ENCODE measurements at places on chromosomes 2 and 18. TPM values are rescaled to one million over a fixed set of nuclear protein-coding genes. Genes with fewer than 3 reads are reported as not detected.

The CTNNA2 gene
- total RNA-seq = 0.39 TPM

The C2orf72 gene
- total RNA-seq = 0.75 TPM

The PSTPIP2 gene
- 0.08 TPM for total RNA-seq

The TEX44 gene
- total RNA-seq = not detected

GRCh38 chr2:166376873-166377272, 1.1 kb upstream of the SCN9A start:
- DNase-seq = no peak

- no peak for DNase-seq
Observed at GRCh38 chr2:15315411-15315810, 245.7 kb downstream of the NBAS start.

DNA sequence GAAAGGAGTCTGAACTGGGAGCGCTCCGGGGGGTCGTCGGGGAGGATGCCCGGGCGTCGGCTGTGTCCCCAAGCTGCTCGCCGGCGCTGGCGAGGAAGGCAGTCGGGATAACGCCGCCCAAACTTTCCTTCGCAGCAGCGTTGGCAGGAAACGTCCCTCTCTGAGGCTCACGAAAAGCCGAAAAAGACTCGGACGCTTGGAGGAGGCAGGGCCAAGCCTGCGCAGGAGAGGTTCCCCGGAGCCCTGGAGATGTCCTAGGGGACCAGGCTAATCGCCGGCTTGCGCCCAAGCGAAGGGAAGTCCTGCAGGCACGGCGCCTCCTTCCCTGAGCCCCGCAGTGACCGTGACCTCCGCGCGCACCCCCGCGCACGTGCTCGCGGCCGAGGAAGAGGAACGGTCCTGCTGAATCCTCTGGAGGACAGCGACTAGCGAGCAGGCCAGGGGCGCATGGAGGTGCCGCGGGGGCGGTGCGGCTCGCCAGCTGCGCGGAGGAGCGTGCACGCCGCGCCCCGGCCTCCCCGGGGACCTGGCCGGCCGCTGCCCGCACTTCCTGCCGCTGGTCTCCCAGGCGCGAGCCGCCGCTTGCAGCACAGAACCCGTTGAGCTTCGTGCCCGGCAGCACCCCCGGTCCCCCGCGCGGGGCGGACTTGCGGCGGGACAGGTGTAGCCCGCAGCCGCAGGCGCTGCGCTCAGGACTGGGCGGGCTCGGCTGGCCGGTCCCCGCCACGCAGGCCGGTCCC, at the start of gene SH3RF3:
Gene SH3RF3, plus strand, starts transcription at position 590 of the 740 bp plus-strand sequence.
- DNase-seq = peak; percentile 29

- no peak for DNase-seq
Observed at GRCh38 chr2:215190588-215190987, 52.2 kb upstream of the ABCA12 start.

GRCh38 chr2:135563793-135564192, 32.5 kb downstream of the R3HDM1 start:
- peak; percentile 3 for DNase-seq

- no peak for DNase-seq
Observed at GRCh38 chr2:124328397-124328796, 303.3 kb downstream of the CNTNAP5 start.

DNA sequence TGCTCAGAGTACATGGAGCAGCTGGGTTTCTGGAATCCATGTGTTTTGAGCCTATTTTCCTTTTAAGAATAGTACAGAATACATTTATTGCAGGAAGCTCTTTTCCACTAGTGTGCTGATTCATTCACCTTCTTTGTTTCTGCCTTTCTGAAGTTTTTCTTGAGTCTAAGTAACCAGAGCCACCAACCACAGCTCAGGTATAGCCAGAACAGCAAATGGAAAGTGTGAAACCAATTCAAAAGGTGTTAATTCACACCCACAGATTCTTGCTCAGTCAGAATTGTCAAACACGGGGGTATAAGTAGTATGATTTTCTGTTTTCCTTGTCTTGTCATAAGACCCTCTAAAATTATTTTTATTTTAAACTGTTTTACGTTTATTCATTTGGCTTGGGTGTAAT, 75.9 kb upstream of the DYNAP start:
- no peak for DNase-seq

DNA sequence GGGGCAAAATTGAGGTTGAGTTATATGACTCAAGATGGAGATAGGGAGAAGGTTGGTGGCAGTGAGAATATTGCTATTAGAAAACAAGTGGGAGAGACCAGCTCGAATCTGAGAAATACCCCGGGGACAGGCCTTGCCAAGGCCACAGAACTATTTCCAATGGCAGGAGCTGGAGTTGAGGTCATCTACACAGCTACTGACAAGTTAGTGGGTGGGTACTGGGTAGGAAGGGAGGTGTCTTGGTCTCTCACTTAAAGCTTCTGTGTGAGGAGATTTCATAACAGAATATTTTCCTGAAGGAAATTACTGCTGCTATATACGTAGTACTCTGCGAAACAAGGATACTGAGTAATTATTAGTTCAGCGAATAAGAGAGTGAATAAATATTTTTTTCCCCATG, 69.4 kb upstream of the ITPRID2 start:
- no peak for DNase-seq

- DNase-seq = no peak
Observed at GRCh38 chr2:119049968-119050704, 108.1 kb downstream of the MARCO start.

DNA sequence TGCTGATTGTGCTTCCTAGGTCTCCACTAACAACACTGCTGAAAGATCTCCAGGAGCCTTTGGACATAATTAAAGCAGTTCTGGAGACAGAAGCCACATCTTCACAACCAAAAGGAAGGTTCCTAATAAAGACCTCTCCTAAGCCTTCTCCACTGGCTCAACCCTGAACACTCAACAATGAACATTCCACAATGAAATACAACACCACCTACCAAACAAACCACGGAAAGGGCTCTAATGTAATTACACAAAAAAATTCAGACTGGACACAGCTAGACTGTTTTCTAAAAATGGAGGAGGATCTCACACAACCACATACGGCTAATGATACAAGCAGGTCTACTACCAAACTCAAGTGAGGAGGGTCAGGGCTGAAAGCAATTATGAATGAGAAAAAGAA, 43.6 kb downstream of the NOL10 start:
- DNase-seq = no peak

DNA sequence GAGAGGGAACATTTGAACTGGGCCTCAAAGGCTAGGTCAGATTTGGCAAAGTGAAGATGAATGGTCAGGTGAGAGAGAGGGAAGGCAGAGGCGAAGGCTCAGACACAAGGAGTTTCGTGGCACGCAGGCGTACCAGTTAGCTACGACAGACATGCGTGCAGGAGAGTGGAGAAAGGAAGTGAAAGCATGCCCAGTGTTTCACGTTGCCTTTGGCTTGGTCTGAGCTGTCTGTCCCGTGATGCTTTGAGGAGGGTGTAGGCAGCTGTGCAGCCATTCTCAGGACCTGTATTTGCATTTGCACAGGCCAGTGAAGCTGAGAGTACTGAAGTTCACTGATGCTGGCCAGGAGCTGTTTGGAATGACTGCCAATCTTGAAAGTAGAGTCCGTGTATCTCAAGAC, 69.5 kb downstream of the HNRNPLL start:
- DNase-seq = no peak

DNA sequence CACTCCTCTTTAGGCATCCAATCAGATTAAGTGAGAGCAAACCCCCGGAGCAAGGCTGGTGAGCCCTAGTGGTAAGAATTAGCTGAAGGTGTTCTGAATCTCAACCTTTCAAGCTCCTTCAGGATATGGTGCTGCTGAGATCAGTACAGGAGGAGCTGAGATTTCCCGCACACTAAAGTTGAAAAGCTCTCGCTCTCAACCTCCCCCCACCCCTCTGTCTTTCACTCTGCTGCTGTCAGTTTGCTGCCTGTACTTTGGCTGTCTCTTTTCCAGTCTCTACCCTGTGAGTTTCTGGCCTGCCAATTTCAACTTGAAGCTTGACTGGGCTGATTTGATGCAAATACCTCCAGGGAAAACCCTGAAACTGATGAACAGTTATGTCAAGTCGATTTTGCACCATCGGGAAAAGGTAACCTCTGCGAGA, 15.7 kb downstream of the ZEB2 start:
- DNase-seq = no peak

DNA sequence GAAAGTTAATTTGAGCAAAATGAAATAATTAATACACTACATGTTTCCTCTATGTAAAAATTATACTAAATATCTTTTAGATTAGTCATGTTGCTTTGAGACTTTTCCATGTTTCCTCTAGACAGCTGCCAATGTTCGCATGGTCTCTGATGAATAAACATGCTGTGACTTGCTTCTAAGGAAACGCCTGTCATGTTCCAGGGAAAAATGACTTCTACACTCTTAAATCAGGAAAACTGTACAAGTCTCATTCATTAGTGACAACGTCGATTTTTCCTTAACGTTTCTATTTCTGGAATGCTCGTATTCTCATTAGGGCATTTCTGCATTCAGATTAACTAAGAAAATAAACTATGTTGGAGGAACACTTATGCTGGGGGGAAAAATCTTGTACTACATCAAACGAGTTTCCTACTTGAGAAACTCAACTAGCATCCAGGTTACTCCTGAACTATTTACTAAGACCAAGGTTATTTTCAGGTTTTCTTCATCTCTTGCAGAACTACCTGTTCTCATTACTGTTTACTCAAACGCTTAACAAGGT, 1.6 kb downstream of the COBLL1 start:
- no peak for DNase-seq

DNA sequence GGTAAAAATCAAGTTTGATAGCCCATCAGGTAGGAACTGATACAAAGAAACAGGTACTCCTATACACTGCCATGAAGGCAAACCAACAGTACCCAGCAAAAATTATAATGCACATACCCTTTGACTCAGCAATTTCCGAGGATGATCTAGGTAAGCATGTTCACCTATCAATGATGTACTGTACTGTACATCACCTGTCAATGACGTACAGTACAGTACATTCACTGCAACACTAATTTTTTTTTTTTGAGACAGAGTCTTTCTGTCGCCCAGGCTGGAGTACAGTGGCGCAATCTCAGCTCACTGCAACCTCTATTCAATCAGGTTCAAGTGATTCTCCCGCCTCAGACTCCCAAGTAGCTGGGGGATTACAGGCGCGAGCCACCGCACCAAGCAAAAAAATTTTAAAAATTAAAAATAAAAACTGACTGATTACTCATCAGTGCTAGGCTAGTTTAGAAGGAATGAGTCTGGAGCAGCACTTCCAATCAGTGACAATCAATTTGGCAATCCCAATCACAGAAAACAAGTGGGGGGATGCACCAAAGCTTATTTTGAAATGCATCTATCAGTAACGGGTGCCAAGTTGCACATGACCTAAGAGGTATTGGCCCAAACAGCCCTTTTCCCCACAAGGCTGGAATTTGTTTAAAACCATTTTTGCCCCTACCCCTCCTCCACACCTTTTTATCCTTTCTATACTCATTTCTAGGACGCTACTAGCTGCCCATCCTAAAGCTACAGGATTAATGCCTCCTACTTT, 8.2 kb downstream of the SRSF7 start:
- no peak for DNase-seq

- DNase-seq = no peak
Observed at GRCh38 chr2:160029270-160029628, 33.2 kb downstream of the PLA2R1 start.

- DNase-seq = no peak
Observed at GRCh38 chr2:176449852-176450251, 180.6 kb downstream of the MTX2 start.

DNA sequence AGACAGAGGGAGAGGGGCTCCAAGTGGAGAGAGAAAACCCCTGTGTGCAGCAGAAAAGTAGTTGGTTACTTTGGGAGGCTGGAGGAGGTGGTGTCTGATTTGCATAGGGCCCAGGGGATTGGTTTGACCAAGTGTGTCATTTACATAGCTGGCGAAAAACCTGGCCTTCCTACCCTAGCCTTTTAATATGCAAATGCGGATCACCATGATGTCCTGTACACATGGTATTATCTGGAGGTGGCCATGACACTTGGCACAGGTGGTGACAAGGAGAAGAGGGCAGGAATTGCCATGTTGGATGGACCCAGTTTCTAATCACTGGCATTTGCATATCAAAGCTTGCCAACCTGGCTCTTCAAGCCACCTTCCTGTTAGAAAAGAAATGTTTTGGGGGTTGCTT, 120.8 kb upstream of the CHAC2 start:
- DNase-seq = no peak

DNA sequence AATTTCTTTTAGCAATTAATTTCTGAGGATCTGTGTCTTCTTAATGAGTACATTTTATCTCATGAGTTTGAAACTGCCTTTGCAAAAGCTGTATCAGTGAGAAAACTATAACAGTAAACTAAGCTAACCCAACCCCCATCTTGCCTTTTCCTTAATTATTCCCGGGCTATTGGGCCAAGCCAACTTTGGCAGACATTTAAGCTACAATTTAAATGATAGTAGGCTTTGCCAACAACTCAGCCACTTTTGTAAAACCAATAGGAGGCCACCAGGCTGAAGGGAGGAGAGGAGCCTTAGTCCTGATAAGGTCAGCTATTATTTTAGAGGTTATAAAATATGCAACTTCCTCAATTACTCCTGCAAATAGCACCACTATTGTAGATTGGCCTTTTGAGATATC, 218.0 kb upstream of the KCNJ3 start:
- no peak for DNase-seq

DNA sequence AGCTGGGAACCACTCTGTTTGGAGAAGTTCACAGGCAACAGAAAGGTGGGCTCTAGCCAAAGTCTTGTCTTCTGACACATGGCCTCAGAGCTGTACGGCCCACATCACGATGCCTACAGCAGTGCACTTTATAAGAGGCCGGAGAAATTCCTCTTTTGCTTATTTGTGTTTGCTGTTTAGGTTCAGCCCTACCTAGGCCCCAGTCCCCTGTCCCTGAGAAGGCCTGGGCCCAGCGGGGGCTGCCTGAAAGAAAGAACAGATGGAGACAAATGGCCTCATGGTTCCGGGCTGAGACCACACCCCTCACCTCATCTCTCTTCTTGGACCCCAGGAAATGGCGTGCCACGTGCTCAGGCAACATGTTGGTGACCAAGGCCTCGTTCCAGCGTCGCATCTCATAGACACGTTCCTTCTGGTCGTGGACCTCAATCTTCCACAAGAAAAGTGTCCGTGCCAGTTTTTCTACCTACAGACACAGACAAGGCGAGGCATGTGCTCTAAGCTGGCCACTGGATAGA, 30.9 kb downstream of the CENPO start:
- DNase-seq = no peak
